ENCODE measurements at places on chromosomes 1 and 21. TPM values are rescaled to one million over a fixed set of nuclear protein-coding genes. Genes with fewer than 3 reads are reported as not detected.

UHMK1 gene
- 71.1 TPM for total RNA-seq

OR2M3 gene
- total RNA-seq, result not detected

KRTAP13-2 gene
- not detected for total RNA-seq

RNF223 gene
- not detected for total RNA-seq

SF3B4 gene
- total RNA-seq, result 16.3 TPM

DMBX1 gene
- not detected for total RNA-seq

KRTAP11-1 gene
- total RNA-seq, result not detected

PALMD gene
- 63.3 TPM for total RNA-seq

REN gene
- total RNA-seq, result not detected

RORC gene
- total RNA-seq, result under 0.01 TPM

DNA sequence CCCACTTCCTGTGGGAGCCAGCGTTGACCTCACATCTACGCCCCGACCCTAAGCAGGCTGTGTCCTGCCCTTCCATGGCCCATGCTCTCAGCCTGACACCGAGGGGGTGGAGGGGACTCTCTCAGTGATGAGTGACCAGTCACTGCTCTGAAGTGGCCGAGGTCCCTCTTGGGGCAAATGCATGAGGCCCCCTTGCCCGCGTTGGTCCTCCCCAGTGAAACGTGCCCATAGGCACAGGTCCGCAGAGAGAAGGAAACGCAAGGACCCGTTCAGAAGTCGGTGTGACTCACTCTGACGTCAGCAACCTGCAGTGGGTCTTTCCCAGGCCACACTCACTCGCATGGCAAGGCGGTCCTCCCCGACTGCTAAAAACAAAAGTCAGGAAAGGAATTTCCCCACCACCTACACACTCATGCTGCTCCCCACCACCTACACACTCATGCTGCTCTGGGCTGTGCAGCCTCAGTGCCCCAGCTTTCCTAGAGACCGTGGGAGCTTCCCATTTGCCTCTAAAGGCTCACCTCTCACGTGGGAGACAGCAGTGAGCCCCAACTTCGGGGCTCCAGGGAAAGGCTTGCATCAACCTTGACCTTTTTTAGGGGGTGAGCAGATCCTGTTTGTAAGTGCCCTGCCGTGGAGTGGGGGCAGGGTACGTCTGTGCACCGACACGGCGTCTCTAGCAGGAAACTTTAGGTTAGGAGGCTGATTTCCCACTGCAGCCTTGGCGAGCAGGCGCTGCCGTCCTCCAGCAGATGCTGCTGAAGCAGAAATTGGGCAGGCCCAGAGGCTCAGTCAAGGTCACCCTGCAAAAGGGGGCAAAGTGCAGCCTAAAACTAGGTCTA, 11.4 kb downstream of the UBASH3A start:
- peak; percentile 74 for DNase-seq

DNA sequence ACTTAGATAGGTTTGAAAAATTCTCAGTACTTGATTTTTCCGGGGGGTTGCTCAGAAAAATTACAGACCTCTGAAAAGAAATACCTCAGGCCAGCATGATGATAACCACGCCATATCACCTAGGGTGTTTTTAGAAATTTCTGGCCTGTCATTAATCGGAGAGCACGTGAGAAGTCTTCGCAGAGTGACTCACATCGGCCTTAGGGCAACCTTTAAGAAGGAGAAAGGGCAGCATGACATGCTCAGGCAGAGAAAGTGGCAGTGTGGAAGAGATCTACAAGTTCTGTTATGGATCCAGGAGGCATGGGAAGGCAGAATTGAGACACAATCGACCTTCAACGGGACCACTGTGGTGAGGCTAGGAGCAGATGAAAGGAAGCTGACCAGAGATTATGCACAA, 506.3 kb downstream of the LMO4 start:
- no peak for DNase-seq

DNA sequence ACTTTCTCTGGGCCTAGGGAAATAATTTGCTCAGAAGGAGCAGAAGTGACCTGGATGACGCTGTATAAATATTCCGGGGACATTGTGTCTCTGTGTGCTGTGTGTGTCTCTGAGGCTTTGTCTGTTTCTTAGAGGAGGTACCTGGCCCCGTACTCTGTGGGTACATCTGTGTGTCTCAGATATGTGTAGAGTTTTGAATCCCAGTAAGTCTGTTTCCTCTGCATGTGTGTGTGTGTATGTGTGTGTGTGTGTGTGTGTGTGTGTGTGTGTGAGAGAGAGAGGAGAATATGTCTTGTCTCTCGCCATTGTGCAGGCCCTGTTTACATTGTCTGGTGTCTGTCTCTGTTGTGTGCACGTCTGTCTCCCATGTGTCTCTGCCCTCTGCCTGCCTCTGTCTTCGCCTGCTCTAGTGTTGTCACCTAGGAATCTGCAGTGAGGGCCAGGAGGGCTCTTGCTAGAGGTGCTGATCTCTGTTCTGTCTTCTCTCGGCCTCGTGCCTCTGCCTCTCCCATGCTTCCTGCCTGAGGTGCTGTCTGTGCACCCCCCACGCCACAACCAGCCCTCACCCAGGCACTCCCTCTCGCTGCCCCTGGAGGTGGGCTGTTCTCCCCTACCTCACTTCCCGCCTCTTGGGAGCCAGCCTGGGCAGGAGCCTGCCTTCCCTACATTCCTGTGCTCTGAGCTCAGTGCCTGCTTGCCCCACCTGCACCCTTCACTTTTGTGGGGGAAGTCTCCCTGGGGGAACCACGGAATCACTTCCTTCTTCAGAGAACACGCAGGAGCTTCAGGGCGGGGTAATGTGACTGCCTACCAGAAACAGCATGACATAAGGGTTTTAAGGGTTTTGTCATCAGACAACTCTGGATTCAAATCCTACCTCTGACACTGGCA, 5.9 kb downstream of the MAP7D1 start:
- peak; percentile 55 for DNase-seq

DNA sequence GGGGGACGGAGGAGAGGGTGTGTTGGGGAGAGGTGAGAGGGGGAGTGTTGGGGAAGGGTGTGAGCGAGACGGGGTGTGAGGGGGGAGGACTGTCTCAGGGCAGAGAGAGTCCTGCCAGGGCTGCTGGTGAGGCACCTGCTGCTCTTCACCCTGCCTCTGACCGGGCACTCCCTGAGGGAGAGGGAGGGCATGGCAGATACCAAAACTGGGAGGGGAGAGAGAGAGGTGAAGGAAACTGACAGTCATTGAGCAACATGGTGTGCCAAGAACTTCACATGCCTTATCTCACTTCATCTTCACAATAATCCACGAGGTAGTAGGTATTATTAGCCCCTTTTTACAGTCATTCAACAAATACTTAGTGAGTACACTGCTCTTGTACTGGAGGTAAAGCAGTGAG, 61.3 kb upstream of the ARTN start:
- no peak for DNase-seq

DNA sequence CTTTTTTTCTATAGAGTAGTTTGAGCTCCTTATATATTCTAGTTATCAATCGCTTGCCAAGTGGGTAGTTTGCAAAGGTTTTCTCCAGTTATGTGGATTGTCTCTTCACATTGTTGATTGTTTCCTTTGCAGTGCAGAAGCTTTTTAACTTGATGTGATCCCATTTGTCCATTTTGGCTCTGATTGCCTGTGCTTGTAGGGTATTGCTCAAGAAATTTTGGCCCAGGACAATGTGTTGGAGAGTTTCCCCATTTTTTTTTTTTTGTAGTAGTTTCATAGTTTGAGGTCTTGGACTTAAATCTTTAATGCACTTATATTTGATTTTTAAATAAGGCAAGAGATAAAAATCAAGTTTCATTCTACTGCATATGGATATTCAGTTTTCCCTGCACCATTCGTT, 774.8 kb upstream of the ADAMTS5 start:
- DNase-seq, result no peak

DNA sequence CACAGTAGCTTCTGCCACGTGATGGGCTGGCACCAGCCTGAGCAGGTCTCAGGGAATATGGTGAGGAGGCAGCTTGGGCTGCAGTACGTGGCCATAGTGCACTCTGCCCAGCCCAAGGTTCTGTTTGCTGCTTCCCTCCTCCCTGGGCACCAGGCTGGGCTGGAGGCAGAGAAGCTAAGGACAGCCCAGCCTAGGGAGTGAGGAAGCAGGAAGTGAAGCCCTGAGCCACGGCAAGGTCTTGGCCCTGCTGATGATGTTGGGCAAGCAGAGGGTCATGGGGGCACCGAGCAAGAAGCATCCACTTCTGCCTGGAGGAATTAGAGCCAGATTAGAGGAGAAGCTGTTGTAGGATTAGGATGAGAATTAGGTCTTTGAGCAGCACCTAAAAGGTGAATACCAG, 326.7 kb upstream of the VAMP3 start:
- DNase-seq, result no peak

GRCh38 chr1:239388159-239388485, 1.8 kb downstream of the CHRM3 start:
- no peak for DNase-seq

GRCh38 chr1:35079003-35079930, at the start of gene ZMYM1:
Gene ZMYM1 (plus strand): TSS chr1:35079385. CDS start chr1:35093988, 14,603 bp downstream.
- peak; percentile 90 for DNase-seq

DNA sequence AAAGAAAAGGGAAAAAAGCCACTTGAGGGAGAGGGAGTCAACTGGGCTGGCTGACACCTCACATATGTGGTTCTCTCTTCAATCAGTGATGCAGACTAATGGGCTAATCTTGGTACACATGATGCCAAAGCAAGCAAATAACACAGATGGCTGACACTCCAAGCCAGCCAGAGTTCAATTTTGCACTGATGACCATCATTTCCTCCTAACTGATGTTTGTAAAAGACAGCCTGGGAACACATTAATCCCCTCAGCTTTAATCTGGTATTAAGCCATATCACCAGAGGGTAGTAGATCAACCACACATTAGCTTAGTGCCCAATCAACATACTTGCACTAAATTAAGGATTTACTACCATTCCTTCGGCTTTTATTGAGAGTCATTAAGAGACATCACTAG, 2.8 kb downstream of the VPS72 start:
- peak; percentile 28 for DNase-seq

DNA sequence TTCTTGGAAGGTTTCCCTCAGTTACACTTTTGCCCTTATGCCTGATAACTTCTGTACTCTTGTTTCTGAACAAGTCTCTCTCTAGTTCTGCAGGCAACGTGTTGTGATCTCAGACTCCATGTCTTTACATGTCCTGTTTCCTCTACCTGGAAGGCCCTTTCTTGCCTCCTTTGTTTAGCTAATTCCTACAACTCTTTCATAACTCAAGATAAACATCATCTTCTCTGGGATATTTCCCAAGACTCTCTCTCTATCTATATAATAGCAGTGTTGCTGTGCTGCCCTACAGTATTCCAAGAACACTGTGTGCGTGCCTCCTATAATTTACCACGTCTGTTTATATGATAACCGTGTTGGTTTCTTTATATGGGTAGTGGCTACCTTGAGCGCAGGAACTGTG, 47.8 kb downstream of the CHRM3 start:
- DNase-seq, result no peak

GRCh38 chr1:151371370-151372057, 991 bp downstream of the SELENBP1 start:
- DNase-seq, result peak; percentile 73

DNA sequence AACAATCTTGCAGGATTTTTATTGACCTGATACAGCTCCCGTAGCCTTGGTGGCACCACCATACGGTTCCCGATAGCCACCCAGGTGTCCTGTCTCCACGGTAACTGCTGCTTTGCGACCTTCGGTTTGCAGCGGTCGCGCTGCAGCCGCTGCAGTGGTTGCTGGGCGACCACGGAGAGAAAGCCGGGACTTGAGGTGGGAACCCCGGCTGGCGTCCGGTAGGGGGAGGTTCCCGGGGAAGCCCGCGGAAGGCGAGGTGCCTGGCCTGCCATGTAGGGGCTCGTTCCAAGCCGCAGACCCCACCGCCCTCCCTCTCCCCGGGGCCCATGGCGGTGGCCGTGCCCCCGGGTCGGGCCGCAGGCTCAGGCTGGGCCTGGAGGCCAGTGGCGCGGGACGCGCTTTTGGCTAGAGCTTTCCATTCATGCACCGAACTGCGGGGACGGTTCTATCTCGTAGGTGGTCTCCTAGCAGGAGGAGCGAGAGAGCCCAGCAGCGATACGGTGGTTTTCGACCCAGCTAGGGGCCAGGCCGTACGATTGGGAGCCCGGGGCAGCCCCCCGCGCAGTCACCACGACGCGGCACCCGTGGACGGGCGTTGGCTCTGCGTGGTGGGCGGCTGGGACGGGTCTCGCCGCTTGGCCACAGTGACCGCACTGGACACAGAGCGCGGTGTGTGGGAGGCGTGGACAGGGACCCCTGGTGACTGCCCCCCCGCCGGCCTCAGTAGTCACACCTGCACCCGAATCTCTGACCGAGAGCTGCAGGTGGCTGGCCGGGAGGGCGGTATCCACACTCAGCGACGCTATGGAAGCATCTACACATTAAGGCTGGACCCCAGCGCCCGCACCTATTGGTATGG, at the start of gene KLHDC9:
Gene KLHDC9 (plus strand): TSS at position 152 of the 859 bp plus-strand sequence. CDS start 175 bp downstream, at position 327.
- DNase-seq, result peak; percentile 88

- no peak for DNase-seq
Observed at GRCh38 chr1:175744833-175745232, 1.4 kb upstream of the TNR start.

DNA sequence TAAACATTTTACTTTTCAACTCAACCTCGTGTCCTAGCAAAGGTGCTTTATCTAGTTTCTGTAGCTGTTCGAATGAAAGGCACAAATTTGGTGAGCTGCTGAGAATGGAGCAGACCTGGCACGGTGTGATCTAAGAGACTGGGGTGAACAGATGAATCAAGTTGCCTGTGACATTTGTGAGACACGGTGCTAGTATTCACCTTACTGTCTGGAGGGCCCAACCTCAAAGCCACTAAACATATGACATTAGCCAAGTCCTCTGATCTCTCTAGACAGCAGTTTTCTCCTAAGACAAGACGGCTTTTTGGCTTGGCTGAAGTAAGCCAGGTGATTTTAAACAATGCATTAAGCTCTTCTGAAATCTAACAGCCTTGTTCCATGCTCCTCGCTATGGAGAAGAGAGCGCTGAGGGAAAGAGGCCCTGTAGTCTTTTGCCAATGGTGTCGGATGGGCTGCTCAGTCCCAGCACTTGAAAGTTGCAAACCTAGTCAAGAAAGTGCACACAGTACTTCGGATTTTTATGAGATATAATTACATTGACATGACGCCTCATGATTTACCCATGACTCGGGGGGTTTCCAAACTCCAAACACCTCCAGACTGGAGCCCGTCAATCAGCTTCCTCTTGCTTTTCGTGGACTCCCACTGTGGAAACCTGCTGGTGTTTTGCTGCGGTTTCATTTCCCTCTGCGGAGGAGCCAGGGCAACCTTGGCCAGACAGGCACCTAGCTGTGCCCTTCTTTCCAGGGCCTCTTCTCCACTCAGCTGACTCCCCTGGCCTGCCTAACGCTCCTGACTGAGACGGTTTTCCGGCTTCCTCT, 794 bp upstream of the TOR3A start:
- no peak for DNase-seq

- DNase-seq, result no peak
Observed at GRCh38 chr1:12625276-12625675, 7.3 kb upstream of the DHRS3 start.

GRCh38 chr1:183859831-183860230, 54.9 kb downstream of the RGL1 start:
- DNase-seq, result no peak

- DNase-seq, result no peak
Observed at GRCh38 chr1:192762265-192762664, 46.6 kb upstream of the RGS2 start.

DNA sequence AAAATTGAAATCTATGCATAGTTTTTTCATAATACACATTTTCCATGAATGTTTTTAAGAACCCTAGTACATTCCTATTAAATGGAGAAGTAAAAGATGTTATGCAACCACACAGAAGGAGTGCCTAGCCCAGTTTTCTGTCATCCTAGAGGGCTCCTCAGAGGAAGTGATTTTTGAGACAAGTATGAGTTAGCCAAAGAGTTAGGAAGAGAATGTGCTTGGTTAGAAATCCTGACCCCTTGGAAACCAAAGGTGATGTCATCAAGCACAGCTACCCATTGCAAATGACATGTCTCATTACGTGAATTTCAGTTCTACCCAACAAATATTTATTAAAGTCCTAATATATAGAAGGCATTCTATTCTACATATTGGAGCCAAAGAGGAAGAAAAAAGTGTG, 88.9 kb upstream of the TNFSF4 start:
- no peak for DNase-seq
